ENCODE measurements at places on chromosomes 7 and 10. TPM values are rescaled to one million over a fixed set of nuclear protein-coding genes. Genes with fewer than 3 reads are reported as not detected.

Gene NCF1
- 0.41 TPM for total RNA-seq

Gene SLC16A9
- total RNA-seq, result 1.3 TPM

Gene NAT16
- total RNA-seq, result not detected

Gene ANXA8L1
- total RNA-seq, result not detected

Gene GIMAP8
- total RNA-seq, result 5.4 TPM

DNA sequence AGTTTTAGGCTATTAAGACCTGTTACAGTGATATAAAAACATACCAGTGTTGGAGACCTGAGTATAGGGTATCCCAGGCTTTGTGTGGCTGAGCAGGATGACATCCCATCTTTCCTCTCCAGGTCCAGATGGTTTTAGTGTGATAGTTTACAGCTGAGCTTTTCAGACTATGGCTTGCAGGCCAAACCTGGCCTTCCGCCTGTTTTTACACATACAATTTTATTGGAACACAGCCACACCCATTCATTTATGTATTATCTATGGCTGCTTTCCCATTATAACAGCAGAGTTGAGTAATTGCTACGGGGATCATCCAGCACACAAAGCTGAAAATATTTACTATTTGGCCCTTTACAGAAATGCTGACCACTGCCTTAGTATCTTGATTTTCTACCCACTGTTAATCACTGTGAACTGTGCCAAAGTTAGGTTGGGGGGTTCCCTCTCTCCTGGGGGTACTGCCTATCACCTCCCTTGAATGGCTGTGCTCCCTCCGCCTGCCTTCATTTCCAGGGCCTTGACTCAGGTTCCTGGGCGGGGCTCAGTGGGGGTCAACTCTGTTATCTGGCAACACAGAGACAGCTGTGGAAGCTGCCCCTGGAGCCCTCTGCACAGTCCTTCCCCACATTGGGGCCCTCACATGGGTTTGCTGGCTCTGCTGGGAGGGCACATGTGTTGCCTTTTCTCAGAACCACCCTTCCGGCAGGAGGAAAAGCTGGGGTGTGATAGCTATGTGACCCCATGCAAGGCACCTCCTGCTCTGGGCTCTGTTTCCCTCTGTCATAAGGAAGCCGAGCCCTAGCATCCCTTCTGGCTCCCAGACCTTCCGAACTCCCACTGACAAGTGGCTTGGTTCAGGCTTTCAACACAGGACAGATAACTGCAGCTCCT lies 40.3 kb upstream of the SH2D4B start:
- no peaks in the 10 kb centered on the region for H3K36me3 ChIP-seq
- no peaks in the 10 kb centered on the region for H3K27me3 ChIP-seq
- no peak overlapping the region for H3K4me3 ChIP-seq

GRCh38 chr10:35640951-35641675 lies 983 bp downstream of the FZD8 start:
- peak; percentile 51 for DNase-seq
- peak overlapping the region; percentile 92 for H3K27ac ChIP-seq
- H3K4me1 ChIP-seq, result peaks cover 17% of the 10 kb centered on the region
- H3K27me3 ChIP-seq, result no peaks in the 10 kb centered on the region
- peak overlapping the region; percentile 75 for H3K4me3 ChIP-seq
- no peaks in the 10 kb centered on the region for H3K36me3 ChIP-seq

- no peaks in the 10 kb centered on the region for H3K27me3 ChIP-seq
- no peaks in the 10 kb centered on the region for H3K36me3 ChIP-seq
- DNase-seq, result peak; percentile 35
- peaks cover 11% of the 10 kb centered on the region for H3K4me1 ChIP-seq
- no peak overlapping the region for H3K4me3 ChIP-seq
- no peak overlapping the region for H3K27ac ChIP-seq
These were observed 121.6 kb downstream of the CREB5 start for GRCh38 chr7:28533731-28534531.

DNA sequence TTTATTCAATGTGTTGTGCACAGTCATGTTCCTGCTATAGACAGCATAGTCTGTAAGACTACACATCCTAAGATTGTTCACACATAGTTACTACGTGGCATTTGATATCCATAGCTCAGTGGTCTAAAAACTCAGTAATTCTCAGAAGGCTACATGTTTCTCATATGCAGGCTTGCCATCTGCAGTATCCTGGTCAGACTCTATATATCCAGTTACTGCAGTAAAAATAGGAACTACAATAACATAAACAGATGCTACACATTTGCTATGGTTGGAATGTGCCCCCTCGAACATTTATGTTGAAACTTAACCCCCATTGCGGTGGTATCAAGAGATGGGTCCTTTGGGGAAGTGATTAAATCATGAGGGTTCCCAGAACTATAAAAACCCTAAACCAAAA lies 1377.8 kb upstream of the LRRTM3 start:
- H3K27ac ChIP-seq, result no peak overlapping the region
- H3K4me1 ChIP-seq, result no peaks in the 10 kb centered on the region
- H3K27me3 ChIP-seq, result no peaks in the 10 kb centered on the region

- H3K4me3 ChIP-seq, result no peak overlapping the region
- H3K27me3 ChIP-seq, result no peaks in the 10 kb centered on the region
- no peak overlapping the region for H3K27ac ChIP-seq
- no peaks in the 10 kb centered on the region for H3K36me3 ChIP-seq
- no peaks in the 10 kb centered on the region for H3K4me1 ChIP-seq
These were observed 17.1 kb downstream of the AOC1 start for GRCh38 chr7:150869467-150869866.

DNA sequence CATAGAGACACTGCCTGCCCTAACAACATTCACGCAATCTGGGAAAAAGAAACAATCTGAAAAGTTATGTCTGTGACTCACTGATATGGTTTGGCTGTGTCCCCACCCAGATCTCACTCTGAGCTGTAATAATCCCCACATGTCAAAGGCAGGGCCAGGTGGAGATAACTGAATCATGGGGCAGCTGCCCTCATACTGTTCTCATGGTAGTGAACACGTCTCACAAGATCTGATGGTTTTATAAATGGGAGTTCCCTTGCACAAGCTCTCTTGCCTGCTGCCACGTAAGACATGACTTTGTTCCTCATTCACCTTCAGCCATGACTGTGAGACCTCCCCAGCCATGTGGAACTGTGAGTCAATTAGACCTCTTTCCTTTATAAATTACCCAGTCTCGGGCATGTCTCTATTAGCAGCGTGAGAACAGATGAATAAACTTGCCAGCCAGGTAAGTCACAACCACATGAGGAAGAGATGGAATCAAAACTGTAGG lies 341.5 kb upstream of the AOAH start:
- H3K4me3 ChIP-seq, result no peak overlapping the region
- no peaks in the 10 kb centered on the region for H3K36me3 ChIP-seq
- no peaks in the 10 kb centered on the region for H3K4me1 ChIP-seq
- H3K27ac ChIP-seq, result no peak overlapping the region
- no peak for DNase-seq

GRCh38 chr7:141915565-141915964 lies 634 bp upstream of the OR9A4 start:
- no peaks in the 10 kb centered on the region for H3K36me3 ChIP-seq
- H3K4me1 ChIP-seq, result no peaks in the 10 kb centered on the region

DNA sequence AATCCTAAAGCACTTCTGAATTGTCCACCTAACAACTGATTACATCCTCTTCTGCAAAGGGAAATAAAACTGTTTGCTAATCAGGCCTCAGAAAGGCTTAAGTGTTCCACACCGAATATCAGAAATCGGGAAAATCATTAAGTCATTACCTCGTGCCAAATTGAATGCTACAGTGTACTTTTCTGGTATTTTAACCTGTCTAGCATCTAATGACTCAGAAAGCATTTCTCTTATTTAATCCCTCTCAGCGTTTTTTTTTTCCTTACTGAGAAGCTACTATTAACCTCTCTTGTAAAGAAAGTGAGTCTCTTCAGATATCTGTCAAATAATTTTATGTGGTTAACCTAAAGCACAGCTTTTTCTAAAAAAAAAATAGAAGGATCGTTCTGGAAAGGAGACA lies 28.6 kb downstream of the VIM start:
- H3K27ac ChIP-seq, result no peak overlapping the region
- H3K4me3 ChIP-seq, result no peak overlapping the region
- no peaks in the 10 kb centered on the region for H3K27me3 ChIP-seq
- no peaks in the 10 kb centered on the region for H3K36me3 ChIP-seq

GRCh38 chr7:1897861-1898627 lies 228.0 kb downstream of the ELFN1 start:
- no peak overlapping the region for H3K4me3 ChIP-seq
- H3K4me1 ChIP-seq, result peaks cover 28% of the 10 kb centered on the region
- no peaks in the 10 kb centered on the region for H3K27me3 ChIP-seq

DNA sequence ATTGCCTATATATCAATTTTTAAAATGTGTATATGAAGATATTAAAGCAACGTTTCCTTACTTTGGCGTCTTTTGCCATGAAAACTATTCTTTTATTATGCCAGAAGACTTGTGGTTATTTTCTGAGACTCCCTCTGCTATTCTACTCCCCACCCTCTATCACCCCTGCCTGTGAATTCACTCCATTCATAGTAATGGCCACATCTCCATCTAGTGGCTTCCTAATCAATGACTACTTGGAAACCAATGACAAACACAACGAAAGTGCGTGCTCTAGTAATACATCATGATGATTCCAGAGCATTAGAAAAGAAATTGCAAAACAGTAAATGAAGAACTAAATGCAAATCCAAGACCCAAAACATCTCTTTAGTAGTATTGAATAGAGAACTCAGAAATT lies 186.7 kb upstream of the HGF start:
- H3K4me1 ChIP-seq, result peaks cover 8% of the 10 kb centered on the region
- H3K4me3 ChIP-seq, result no peak overlapping the region
- no peaks in the 10 kb centered on the region for H3K36me3 ChIP-seq
- no peak overlapping the region for H3K27ac ChIP-seq
- DNase-seq, result no peak
- no peaks in the 10 kb centered on the region for H3K27me3 ChIP-seq

- H3K4me3 ChIP-seq, result no peak overlapping the region
- DNase-seq, result no peak
- no peak overlapping the region for H3K27ac ChIP-seq
- no peaks in the 10 kb centered on the region for H3K36me3 ChIP-seq
- no peaks in the 10 kb centered on the region for H3K27me3 ChIP-seq
These were observed 20.3 kb downstream of the HKDC1 start for GRCh38 chr10:69240455-69240854.

GRCh38 chr7:68279827-68280400 lies 1283.3 kb downstream of the TYW1 start:
- DNase-seq, result no peak
- H3K4me1 ChIP-seq, result no peaks in the 10 kb centered on the region
- no peaks in the 10 kb centered on the region for H3K36me3 ChIP-seq
- H3K27me3 ChIP-seq, result no peaks in the 10 kb centered on the region
- H3K27ac ChIP-seq, result no peak overlapping the region
